ENCODE measurements at places on chromosomes 6 and 20. TPM values are rescaled to one million over a fixed set of nuclear protein-coding genes. Genes with fewer than 3 reads are reported as not detected.

DNA sequence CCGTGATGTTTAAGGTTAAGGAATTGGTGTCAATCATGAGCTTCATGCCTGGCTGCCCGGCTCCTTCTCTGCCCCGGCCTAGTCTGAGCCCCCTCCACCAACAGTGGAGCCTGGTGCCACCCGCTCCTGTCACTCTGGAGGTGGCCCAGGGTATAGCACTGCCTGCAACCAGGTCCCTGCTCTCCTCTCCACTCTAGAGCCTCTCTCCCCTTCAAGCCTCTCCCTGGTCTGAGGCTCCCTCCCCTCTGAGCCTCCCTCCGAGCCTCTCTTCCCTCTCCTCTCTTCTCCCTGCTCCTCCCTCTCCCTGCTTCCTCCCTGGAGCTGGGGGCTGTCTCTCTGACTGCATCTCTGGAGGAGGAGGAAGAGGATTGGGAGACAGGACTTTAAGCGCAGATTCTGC, 31.3 kb upstream of the MRGBP start:
- no peak for DNase-seq

- DNase-seq: no peak
Observed at GRCh38 chr6:28603891-28604290, 78.2 kb downstream of the GPX5 start.

DNA sequence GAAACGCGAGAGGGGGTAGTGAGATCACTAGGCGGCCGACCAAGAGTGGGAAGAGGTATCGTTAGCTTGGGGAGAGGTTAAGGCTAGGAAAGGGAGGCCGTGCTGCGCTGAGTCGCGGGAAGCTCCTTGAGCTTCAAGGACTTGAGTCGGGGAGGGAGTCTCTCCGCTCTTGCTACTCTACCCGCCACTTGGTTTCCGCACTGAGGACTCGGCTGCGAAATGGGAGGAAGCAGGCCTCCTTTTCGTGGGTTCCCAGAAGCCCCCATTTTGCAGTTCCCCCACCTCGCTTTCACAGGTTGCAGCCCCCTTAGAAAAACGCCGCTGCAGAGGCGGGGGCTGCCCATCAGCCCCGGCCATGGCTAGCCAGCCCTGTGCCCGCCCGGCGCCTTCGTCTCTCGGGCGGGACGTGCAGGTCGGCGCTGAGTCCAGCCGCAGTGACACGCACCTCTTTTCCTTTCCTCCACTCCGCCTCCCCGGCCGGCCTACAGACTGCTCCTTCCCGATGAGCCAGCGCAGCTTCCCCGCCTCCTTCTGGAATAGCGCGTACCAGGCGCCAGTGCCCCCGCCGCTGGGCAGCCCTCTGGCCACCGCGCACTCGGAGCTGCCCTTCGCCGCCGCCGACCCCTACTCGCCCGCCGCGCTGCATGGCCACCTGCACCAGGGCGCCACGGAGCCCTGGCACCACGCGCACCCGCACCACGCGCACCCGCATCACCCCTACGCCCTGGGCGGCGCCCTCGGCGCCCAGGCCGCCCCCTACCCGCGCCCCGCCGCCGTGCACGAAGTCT, 4.9 kb downstream of the VGLL2 start:
- DNase-seq: no peak

GRCh38 chr20:4252005-4252404, 236.6 kb upstream of the RNF24 start:
- peak; percentile 5 for DNase-seq

DNA sequence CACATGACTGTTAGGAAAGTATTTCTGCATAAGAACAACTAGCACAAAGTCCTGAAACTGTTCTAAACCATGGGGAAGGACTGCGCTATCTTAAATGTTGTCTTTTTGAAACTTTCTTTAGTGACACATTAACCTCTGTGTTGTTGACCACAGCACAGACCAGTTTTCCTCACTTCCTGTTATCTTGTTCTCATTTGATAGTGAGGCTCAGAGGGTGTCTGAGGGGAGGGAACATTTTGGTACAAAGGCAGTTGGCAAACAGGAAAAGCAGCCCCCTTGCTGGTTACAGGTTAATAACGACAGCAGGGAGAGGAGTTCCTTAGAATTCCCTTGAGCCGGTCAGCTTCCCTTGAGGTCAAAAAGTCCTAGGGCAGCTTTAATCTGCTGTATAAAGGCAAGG, 143.5 kb upstream of the BMP2 start:
- peak; percentile 42 for DNase-seq

The FOXC1 gene
- total RNA-seq: 12.1 TPM

DNA sequence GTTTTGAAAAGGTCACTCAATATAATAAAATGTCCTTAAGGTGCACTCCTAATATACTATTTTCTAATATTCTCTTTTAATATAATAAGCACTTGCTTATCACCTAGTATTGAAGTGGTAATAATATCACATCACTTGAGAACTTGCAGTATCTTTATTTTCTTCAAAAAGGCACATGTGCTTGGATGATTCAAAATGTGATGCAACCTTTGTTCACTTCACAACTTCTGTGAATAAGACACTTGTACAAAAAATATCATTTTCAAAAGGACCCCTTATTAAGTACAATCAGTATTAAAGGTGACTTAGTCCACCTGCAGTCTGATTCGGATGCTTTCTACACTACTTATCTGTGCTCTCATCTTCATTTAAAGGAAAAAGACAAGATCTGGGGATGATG, 3.4 kb downstream of the PRELID3B start:
- no peak for DNase-seq

DNA sequence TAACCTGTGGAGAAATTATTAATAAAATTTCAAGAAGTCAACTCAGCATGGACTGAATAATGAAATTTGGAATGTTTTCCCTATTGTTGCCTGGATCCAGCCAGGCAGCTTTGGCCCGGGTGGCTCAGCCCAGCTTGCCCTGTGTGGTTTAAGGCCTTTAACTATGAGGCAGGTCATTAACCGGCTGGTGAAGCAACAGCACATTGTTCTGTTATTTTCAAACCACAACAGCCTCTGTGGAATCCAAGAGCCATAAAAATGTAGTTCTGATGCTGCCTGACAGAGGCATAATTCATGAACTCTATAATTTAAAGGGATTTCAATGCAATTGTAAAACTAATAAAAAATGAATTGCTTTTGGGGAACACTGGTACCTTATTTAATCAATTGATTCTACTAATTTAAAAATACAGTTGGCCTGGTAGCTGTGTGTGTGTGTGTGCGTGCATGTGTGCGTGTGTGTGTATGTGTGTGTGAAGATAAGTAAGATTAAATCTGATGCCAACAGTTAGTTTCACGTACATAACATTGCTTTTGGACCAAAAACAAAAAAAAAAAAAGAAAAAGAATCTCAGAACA, 117.7 kb downstream of the RPS12 start:
- DNase-seq: no peak

DNA sequence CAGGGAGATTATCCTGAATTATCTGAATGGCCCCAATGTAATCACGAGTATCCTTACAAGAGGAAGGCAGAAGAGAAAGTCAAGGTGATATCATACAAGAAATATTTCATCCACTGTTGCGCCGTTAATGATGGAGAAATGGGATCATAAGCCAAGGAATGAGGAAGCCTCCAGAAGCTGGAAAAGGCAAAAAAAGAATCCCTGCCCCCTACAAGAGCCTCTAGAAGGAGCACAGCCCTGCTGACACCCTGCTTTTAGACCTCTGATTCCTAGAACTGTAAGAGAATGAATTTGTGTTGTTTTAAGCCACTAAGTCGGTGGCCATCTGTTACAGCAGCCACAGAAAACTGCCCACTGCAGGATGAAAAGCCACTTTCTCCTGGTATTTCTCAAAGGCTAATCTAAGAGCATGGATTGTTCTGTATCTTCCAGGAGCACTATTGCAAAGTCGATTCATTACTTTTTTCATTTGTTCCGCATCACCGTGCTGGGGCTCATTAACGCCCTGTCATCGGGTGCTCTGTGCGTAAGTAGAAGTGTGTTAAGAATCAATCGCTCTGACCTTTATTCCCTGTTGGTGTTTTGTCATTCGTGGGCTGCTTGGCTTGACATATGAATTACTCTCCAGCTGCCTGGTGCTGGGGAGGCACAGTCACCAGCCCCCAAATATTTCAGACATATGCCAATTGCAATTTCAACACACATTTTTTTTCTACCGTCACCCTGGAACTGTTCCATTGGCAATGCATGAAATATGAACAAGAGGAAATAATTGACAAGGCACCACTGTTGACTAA, 117.0 kb downstream of the PCSK2 start:
- DNase-seq: no peak

The DSP gene
- total RNA-seq: 95.4 TPM

DNA sequence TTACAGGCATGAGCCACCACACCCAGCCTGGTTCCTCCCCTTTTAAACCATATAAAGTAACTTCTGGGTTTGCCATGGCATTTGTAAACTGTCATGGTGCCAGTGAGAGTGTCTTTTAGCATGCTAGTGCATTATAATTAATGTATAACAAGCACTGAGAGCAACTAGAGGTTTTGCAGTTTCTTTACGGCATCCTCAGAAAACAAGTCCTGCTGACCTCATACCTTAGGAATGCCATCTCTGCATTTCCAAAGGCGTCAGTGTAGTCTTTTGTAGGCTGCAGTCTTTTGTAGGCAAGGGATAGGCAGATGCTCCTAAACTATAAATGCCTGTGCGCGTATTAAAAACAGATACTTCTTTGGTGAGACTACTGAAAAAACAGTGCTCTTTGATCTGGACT, 75.0 kb upstream of the EZR start:
- peak; percentile 51 for DNase-seq

- DNase-seq: no peak
Observed at GRCh38 chr6:15157479-15157878, 88.4 kb upstream of the JARID2 start.

DNA sequence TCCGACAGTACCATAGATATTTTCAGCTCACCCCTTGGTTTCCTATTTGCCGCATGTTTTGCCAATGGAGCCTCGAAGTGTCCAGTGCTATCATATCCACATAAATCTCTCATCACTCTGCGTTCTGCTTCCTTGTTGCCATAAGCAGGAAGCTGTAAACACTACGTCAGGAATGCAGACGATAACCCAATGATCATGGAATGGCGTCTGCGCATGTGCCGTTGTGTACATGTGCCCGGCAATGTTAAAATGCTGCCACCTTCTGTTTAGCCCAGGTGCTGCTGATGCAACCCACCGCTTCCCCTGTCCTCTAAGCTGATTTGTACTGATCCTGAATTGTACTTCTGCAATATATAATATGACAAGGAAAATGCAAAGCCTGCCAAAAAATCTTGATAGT, 607.5 kb downstream of the HDGFL1 start:
- peak; percentile 7 for DNase-seq

GRCh38 chr6:159691133-159691962, 1.7 kb downstream of the SOD2 start:
- peak; percentile 91 for DNase-seq

DNA sequence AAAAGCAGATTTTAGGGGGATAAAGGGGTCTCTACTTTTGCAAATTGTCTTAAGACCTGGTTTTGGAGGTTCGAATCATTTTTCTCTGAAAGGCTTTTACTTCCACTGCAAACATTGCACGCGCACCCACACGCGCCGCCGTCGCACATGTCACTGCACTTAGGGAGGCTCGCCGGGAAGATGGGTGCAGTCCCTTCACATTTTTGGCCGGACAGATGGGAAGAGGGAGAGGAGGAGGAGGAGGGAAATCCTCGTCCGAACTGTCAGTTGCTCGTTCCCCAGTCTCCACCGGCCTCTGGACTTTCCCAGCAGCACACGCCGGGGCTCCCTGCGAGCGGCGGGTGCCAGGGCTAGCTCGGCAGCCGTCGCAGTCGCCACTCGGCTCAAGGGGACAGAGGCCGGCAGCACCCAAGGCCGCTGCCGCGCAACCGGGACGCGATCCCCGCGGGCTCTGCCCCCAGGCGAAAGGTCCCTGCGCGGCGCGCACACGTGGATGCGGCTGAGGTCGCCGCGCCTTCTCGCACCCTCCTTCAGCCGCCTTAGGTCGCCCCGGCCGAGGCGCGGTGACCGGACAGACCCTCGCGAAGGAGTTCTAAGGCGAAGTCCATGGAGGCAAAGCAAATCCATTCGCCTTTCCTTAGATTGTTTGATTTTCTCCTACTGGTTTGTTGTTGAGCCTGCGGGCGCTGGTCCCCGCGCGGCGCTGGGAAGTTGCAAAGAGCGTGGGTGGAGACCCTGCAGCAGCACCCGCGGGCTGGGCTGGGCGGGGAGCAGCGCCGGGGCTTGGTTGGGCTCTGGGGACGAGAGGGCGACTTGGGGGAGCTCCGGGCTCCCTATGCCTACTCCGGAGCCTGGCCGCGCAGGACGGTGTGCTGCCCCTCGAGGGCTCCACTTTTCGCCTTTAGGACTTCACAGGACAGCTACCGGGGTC, 1.2 kb downstream of the MYB start:
- peak; percentile 22 for DNase-seq

DNA sequence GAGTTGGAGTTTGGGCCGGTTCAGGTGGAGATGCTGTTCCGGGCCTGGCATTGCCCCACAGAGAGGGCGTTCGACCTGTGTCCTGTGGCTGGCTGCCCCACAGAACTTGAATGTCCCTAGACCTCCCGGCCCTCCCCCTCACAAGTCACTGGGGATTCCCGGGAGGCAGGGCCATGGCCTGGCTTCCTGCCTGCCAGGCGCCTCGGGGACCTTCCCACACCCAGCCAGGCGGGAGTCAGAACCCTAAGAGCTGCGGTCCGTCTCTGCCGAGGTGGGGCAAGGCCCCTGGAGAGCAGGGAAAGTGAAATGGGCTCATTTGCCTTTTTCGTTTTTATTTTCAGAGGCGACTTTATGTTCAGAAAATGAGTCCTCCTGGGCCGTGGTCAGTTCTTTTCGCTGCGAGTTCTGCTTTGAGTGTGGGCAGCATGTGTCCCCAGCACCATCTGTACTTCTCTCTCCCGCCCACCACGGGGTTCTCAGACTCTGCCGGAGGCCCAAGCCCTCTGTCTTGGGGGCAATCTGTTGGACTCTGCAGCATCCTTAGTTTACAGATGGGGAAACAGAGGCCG, 8.5 kb downstream of the RBM38 start:
- DNase-seq: no peak

DNA sequence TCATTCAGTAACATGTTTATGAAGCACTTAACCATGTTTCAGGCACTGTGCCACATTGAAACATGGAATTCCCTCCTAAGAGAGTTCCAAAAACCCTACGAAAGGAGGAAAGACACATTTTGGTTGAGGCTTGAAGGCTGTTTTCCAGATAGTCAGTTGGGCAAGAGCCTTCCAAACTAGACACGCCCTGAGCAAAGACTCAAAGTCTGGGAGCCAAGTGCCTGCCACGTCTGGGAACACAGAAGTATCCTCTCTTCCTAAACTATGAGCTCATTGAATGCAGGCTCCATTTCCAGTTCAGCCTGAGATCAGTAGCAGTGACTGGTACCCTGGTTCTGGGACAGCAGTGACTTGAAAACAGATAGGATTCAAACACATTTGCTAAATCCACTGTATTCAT, 74.5 kb upstream of the FAM8A1 start:
- no peak for DNase-seq

The FIG4 gene
- total RNA-seq: 13.6 TPM

GRCh38 chr6:142820338-142821051, 124.5 kb downstream of the HIVEP2 start:
- DNase-seq: peak; percentile 79

DNA sequence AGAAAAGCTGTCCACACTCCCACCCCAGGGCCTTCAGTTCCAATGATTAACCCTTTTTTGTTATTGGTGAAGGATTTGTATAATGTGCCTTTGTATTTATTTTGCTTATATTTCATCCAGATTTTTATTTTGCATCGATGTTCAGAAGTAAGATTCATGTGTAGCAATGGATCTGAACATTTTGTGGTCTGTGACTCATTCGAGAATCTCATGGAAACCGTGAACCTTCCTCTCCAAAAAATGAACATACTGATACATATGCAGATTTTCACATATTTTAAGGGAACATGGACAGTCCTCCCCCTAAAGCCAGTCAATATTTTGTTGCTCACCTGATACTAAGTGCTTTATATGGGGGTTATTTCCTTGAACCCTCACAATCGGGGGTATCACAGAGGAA, 421.8 kb upstream of the SOX4 start:
- DNase-seq: no peak

The CDH4 gene
- total RNA-seq: 0.17 TPM
